GM18507 (cell line): ENCODE measurements at places on chromosomes 2 and 18.

DNA sequence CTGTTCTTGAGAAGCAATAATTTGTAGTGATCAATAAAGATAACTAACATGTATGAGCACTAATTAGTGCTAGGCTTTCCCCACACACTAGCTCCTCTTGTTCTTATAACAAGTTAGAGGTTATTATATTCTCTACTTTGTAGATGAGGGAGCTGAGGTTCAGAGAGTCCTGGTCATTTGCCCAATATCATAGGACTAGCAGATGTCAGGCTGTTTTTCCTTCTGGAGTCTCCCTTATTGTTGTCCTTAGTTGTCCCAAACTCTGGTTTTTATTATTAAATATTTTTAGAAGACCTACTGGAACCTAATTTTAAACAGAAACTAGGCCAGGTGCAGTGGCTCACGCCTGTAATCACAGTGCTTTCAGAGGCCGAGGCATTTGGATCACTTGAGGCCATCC, 16.5 kb upstream of the TTC39C start:
- DNase-seq, result no peak

- DNase-seq, result no peak
These were observed 41.5 kb downstream of the PMAIP1 start for GRCh38 chr18:59941331-59941730.

DNA sequence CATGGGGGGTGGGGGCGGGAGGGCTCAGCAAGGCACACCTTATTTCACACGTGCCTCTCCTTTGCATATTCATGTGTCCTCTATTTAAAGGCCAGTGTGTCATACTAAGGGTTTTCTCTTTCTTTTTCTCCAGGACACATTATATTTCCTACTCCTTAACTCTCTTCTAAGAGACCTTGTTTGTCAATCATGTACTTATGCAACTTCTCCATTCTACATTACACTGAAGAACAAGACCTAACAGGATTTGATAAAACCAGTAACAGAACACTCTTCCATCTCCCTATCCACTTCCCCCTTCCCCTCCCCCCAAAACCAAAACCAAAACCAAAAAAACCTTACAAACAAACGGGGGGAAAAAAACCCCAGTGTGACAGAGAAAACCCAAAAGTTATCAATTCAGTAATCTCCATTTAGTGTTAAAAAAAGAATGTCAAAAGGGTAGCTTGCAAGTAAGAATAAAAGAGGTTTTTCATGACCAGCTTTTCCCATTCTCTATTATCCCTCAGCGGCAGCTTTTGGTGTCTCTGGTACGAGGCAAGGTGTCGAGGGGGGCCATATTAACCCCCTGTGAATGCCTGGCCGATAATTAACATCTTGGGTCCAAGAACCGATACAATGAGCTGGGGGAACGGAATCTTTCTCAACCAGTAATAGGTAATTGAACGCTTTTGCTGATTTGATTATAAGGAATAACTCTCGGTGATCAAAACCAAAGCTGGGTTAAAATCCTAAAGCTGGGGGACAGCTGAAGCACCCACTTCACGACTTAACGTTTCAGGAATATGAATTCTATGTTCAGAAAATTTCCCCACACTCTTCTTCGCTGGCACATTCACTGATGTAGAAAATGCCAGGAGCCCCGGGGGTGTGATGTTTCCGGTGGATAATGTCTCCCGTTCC, 191.0 kb upstream of the TCF4 start:
- DNase-seq, result no peak

GRCh38 chr2:146392631-146393030, 1452.2 kb upstream of the ACVR2A start:
- no peak for DNase-seq

- peak; percentile 80 for DNase-seq
These were observed 89.4 kb downstream of the DGKD start for GRCh38 chr2:233443511-233444183.
